ENCODE measurements at places on chromosomes 7 and 10.

DNA sequence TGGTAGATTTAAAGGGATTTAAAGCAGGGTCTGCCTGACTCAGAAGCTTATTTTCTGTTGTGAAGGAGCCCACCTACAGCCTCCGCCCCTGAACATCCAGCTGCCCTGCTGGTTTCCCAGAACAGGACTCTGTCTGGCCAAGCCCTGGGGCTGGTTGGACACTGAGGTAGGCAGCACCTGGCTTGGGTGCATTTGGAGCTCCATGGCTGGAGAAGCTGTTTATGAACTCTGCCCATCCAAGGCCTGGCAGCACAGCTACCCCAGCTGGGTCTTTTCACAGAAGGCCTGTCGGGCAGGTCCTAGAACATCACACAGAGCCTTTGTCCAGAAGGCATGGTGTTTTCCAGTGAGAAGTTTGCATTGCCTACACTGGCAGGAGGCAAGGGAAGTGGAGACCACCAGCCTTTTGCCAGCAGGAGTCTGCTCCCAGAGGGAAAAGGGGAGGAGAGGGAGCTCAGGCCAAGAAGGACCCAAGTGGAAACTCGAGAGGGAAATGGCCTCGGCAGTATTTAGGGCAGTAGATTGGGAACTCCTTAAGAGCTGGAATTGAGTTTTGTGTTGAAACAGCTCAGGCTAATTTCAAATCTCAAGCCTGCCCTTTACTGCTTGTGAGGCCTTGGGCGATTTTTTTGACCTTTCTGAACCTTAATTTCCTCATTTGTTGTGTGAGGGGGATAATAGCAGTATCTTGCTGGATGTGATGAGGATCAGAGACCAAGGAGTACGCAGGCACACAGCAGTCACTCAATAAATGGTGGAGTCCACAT is 12.3 kb upstream of the PDCD4 start:
- DNase-seq: peak; percentile 3

DNA sequence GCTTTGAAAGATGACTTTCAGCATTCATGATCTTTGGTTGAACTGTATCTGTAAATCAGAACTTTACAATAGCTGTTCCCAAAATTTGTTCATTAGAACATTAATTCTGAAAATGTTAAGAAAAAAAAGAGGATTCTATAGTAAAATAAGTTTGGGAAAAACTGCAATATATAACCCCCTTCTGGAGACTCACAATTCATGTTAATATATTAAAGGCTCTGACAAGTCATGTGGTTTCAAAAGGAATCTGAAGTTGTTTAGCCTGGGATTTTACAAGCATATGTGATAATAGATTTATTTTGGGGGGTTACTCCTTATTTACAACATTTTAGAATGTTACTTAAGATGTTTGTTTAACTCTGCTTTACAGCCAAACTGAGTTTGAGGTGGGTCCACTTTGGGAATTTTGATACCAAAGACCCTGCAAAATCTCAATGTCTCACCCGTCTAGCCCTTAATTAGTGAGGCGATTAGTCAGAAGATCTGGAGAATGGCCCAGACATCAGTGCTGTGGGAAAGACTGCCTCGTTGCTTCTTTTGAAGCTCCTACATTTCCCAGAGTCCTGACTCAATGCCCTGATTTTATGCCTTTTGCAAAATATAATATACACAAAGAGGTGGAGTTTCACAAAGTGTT is 40.0 kb downstream of the CDK1 start:
- DNase-seq: no peak

DNA sequence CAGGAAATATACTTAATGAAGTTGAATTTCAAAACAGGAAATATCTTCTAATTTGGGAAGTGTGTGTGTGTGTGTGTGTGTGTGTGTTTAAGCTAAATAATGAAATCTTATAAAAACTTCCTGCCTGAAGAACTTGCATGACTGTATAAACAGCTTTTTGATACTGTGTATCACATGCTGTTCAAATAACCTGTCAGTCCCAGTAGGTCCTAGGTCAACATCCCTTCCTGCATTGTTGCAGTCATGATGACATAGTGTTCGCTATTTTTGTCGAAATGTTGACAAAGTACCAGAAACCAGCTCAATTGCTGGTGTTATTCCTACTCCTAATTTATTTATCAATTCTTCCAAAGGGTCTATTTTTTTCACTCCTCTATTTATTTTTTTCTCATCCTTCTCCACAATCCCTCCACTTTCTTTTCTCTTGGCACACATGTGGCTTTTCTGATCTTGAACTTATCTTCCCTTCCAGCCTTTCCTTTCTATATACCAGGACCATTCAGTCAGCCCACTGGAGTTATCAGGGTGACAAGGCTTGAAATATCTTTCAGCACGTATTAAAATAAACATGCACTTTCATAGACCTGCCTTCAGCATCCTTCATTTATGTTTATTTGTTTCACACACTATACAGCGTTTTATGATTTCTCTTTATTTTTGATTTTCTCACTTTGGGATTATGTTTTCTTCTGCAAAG is 115.8 kb downstream of the PLXDC2 start:
- DNase-seq: no peak

DNA sequence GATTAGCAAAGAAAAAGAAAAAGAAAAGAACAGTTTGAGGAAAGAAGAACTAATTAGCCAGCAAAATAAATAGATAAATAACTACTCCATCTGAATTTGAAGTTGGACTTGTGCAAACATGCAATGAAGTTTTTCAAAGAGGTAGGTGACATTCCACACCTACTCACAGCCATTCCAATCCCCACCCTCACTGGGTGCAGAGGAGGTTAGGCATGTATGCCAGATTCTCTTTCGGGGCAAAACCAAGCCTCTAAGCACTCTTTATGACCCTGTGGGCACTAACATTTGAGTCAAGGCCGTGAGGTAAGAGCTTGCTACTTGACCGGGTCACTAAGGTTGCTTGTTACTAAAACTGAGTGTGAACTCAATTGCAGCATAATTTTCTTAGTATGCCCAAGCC is 108.4 kb upstream of the SEMA3A start:
- DNase-seq: no peak

- DNase-seq: no peak
These were observed 14.4 kb downstream of the SCIN start for GRCh38 chr7:12584930-12585329.

DNA sequence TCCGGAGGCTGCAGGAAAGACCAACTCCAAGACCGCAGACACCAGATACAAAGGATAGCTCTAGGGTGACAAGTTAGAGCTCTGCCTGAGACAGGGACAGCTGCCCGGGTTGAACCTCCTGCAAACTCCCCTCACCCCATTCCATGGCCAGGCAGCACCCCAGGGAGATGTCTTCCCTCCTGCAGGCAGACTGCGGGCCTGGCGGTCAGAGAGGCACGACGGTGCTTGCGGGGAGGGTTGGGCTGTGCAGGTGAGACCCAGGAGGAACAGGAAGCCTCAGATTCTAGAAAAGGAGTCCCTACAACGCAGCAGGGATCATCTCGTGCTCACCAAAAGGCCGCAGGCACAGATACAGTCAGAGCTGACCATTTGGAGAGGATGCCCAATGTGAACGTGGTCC is 34.6 kb downstream of the CARD11 start:
- no peak for DNase-seq

DNA sequence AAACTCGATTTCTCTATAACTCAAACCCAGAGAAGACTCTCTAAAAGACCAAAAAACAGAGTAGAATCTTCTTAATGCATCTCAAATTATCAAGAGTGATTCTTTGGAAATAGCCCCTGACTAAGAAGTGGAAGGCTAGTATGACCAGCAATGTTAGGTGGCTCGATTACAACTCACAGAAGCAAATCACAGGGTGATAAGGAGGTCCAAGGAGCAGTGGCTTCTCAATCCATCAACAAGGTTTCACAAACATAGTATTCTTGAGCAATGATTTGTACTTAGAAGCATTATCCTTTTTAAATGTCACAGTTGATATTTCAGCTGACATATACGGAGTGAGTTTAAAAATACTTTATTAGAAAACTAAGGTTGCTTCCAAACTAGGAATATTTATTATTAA is 127.7 kb downstream of the CNOT4 start:
- DNase-seq: no peak

- no peak for DNase-seq
These were observed 65.1 kb downstream of the CLEC2L start for GRCh38 chr7:139588632-139589031.

DNA sequence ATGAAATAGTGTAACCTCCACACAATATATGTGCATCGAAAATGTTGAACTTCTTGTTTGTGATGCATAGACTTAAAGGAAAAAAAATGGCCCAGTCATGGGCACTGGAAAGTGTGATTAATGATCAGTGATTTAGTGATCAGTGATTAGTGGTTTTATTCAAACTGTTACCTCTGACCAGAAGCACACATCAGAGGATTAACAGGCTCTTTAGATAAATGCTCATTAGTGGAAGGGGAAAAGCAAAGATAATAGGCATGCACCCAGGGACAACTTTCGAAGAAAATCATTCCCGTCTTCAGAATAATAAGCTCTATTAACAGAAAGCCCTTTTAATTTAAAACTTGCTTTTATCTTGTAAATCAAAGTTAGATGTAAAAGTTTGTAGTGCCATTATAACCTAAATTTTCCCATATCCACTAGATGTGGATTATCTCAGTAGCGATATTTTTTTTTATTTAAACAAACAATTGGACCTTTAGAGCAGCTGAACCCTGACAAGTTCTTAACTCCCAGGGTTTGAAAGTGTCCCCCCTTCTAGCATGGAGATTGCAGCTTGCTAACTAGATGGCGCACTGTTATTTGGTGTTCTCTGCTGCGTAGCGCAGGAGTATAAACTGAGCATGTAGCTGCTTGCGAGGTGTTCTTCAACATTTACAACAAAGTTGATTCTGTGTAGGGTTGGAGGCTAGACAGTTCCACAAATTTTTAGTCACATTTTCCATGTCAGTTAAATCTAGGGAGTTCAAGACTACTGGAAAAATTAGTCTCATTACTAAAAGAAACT is at the start of gene CREB5:
CREB5 (plus strand) TSS at position 643 of the 787 bp plus-strand sequence. CDS start 397 bp downstream, outside the sequence.
- DNase-seq: no peak

DNA sequence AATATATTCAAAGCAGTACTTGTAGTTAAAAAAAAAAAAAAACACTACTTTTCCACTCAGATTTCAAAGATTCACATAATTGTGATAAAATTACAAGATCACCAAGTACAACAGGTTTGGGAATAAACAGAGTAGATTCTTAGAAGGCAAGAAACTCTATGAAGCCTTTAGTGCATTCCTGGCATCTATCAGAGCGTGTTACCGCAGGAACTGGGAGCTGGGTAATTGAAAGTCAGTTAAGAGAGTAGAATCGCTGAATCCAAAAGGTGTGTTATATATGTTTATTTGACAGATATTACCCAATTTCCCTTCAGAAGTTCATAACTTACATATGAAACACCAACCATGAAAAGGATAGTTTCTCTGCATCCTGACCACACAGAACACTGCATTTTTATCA is 159.2 kb upstream of the PLXNA4 start:
- DNase-seq: no peak

DNA sequence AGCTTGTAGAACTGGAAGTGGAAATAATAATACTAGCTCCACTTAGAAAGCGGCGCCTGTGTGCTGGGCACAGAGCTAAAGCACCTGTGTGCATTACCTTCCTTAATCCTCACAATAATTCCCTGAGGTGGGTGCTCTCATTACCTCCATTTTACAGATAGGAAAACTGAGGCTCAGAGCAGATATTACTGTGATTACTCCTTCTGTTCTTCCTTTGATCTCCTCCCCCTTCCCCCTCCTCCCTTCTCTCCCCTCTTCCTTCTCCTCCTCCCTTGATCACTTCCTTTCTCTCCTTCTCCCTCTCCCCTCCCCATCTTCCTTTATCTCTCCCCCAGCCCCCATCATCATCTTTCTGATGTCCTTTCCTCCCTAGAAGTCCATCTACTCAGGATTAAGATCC is 55.0 kb downstream of the C10orf105 start:
- DNase-seq: no peak

GRCh38 chr10:527416-527815 is 162.1 kb downstream of the DIP2C start:
- no peak for DNase-seq

- DNase-seq: no peak
These were observed 27.0 kb downstream of the BLNK start for GRCh38 chr10:96244354-96244753.

GRCh38 chr10:75356484-75356883 is 45.1 kb downstream of the ZNF503 start:
- no peak for DNase-seq

DNA sequence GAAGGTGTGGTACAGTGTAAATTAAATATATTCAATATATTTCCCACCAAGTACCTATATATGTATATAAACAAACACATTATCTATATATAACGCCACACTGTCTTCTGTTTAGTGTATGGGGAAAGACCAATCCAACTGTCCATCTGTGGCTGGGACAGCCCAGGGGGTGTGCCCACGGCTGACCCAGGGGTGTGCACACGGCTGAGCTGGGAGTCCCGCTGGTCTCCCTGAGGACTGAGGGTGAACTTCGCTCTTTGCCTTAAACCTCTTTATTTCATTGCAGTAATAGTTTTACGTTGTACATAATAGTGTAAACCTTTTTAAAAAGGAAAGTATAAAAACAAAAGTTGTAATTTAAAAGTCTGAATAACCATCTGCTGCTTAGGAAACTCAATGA is 6.3 kb downstream of the EN2 start:
- DNase-seq: no peak

- DNase-seq: no peak
These were observed 97.4 kb downstream of the DNAJB6 start for GRCh38 chr7:157434231-157434630.

- DNase-seq: no peak
These were observed 136.0 kb downstream of the MYOF start for GRCh38 chr10:93346108-93346507.

GRCh38 chr10:129213256-129213655 is 253.8 kb upstream of the MGMT start:
- DNase-seq: no peak

DNA sequence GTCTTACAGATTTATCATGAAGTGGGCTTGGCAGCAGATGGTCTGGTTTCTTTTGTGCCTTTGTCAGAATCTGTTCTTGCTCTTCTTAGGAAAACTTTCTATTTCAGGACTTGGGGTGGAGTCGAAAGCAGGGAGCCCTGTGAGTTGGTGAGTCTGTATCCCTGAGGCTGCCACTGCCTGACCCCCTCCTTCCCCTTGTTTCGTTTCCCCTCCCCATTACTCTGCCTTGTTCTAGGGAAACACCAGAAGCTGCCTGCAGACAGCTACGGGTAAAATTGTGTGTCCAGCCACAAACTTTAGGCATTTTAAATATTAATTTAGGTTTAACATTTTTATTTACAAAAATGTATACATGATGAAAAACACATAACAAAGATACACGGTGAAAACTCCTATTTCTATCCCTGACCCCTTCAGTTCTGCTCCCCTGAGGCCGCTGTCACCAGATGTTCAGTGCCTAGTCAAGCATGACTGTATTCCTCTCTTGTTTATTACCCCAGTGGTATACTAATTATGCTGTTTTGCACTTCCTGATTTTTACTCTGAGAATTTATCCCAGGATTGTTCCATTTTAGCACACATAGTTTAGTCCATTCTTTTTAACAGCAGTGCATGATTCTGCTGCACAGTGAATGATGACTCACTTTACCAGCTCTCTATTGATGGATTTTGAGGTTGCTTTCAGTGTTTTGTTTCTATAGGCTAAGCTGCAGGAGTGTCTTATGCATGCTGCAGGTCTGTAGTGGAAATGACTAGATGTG is 9.1 kb downstream of the TSPAN14 start:
- DNase-seq: no peak

Data from T-helper 2 cell treated with Interferon-gamma antibody and Interleukin-4, amounts not matched to agents 5 μg/mL and 100 μg/mL, for 36 hours (primary cell).